A172 (cell line): ENCODE measurements at places on chromosomes 4 and X.

DNA sequence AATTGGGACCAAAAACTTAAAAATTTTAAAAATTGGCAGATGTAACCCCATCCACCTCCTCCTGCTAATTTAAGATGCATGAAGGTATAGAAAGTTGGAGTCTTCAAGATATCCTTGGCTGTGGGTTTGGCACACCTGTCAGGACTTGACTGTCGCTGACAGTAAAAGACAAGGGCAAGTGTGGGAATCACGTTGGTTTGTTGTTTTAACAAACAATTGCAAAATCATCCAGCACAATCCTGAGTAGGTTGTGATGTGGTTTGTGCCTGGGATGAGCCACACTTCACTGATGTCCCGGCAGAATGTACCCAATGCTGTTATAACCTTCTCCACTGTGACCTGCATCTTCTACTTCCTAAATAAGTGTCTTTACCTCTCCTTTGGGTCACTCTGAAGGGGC, 24.0 kb downstream of the HOPX start:
- DNase-seq: no peak

GRCh38 chrX:123442764-123443163, 258.7 kb downstream of the GRIA3 start:
- no peak for DNase-seq

DNA sequence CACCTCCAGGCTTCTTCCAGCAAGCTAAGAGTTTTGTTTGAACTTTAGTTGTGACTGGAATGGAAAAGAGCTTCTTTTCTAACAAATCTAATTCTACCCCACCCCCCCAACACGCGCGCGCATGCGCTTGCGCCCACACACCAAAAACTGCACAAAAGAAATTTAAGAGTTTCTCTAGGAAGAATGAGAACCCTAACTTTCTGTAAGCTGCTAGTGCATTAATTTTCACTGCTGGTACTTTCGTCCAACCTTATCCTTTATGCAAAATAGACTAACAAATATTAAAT, 9.0 kb upstream of the INTU start:
- no peak for DNase-seq

- DNase-seq: no peak
Observed at GRCh38 chr4:35525192-35525978, 718.9 kb downstream of the ARAP2 start.

GRCh38 chr4:151242305-151242704, 34.7 kb upstream of the PRSS48 start:
- no peak for DNase-seq

DNA sequence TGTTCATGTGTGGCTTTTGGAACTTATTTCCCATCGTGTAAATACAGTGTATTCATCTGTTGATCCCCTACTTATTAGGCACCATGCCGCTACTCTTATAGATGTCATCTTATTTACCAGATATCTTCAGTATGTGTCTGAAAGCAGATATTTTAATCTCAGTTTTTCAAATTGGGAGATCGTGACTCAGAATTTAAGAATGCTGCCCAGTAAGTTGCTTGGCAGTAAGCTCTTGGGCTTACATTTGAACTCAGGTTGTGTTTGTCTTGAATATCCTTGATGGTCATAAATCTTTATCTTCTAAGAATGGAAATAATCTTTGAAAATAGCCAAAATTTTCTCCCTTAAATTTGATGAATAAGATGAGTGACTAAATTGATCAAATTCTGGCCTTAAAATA, 45.9 kb upstream of the RPA4 start:
- no peak for DNase-seq

GRCh38 chr4:99816545-99817308, at the start of gene DAPP1:
TSS of gene DAPP1 (plus strand) at chr4:99816827. CDS start at chr4:99816914, 87 bp downstream.
- DNase-seq: no peak

GRCh38 chrX:112832481-112833095, 8.0 kb downstream of the AMOT start:
- DNase-seq: no peak

- DNase-seq: no peak
Observed at GRCh38 chrX:150643958-150644357, 49.2 kb upstream of the MTMR1 start.

- DNase-seq: peak; percentile 13
Observed at GRCh38 chrX:9231491-9231890, 197.6 kb upstream of the FAM9B start.

DNA sequence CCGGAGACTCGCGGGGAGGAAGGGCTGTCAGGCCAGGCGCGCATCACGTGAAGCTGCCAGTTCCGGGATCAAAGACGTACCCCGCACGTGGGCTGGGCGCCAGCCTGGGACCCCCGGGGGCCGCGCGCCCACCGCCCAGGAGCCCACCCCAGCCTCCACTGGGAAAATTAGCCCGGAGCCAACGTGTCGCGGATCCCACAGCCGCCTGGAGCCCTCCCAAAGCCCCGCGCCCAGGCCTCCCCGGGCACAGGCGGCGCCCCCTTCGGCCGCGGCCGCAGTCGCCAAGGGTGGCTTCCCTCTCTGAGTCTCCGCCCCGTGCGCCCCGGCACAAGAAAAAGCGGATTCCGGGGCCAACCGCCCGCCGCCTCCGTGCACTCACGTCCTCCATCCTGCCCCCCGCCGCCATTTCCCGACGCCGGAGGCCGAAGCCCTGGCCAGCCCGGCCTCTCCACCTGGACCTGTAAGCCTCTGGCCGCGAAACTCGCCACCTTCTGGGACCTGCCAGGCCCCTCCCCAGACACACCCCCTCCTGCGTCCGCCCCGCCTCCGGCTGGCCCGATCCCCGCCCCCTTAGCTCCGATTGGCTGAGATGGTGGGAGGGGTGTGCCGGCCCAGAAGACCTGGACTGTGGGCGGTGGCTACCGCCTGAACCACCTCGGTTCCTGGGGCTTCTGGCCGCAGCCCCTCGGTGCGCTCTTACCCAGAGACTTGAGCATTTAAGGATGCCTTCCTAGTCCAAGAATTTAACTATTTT, at the start of gene TMEM192:
Gene TMEM192 (minus strand): TSS at position 493 of the 754 bp plus-strand sequence. CDS start 87 bp downstream, at position 406.
- peak; percentile 83 for DNase-seq
